ENCODE measurements at places on chromosomes 11 and 22. TPM values are rescaled to one million over a fixed set of nuclear protein-coding genes. Genes with fewer than 3 reads are reported as not detected.
A peak's percentile ranks its signal among the peaks of the same experiment; 100 is the strongest.

- DNase-seq: no peak
These were observed 21.8 kb downstream of the MPPED1 start for GRCh38 chr22:43433451-43434274.

GRCh38 chr11:66969584-66970225 lies 5.4 kb upstream of the C11orf86 start:
- peak; percentile 87 for DNase-seq

ANO9 gene
- not detected for total RNA-seq

DNA sequence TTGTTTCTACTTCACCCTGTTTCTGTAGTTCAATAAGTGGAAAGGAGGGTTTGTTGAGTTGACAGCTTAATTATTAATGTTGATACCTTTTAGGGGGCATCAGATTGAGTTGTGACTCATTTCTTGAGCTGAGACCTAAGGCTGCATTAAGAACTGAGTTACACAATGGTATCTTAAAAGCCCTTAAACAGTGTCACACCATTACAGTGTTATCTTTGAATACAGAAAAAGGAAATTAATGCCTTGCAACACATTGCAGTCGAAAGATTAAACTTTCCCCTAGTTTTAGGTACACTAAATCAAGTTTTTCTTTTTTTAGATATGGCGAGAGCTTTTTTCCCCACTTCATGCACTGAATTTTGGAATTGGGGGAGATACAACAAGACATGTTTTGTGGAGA lies 16.7 kb downstream of the PAFAH1B2 start:
- DNase-seq: no peak

GRCh38 chr11:102868339-102868738 lies 6.4 kb downstream of the MMP12 start:
- DNase-seq: peak; percentile 44

GRCh38 chr11:29272019-29272654 lies 744.7 kb downstream of the KCNA4 start:
- peak; percentile 55 for DNase-seq

- DNase-seq: no peak
These were observed 29.1 kb downstream of the OPCML start for GRCh38 chr11:133503236-133503635.

- DNase-seq: peak; percentile 90
These were observed 38.9 kb upstream of the CSNK2A3 start for GRCh38 chr11:11391796-11392463.

DNA sequence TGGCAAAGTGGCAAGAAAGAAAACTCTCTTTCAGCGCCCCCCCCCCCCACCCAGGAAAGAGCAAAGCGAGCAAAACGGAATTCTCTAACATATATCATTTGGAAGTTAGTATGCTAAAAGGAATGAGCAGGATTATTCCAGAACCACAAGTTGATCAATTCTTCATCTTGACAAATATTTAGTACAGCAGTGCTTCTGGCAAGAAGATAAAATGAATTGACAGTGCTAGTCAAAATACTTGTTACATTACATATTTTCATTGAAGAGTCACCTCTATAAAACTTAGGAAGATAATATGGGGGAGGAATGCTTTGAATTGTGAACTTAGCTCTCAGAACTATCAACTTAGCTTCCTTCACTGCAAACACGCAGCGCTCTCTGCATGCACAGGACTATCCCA lies 377.4 kb downstream of the DYNC2H1 start:
- DNase-seq: peak; percentile 28

SYT13 gene
- total RNA-seq: not detected

DNA sequence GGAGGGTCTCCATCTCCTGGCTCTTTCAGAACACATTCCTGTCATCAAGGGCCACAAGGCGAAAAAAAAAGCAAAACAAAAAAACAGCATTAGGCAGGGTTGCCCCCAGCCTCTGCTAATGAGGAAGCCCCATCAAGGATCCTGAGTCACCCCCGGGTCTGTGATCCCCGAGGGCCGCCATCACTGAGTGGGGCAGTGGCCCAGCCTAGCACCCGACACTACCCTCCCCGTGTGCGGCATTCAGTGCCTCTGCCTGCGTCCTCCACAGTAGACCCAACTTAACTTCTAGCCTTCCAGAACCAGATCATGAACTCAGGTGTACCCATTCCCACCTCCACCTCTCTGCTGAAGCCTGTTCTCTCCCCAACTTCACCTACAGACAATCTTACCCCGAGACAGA lies 6.6 kb upstream of the CDC42EP1 start:
- no peak for DNase-seq

GRCh38 chr22:45804986-45805325 lies 133.3 kb downstream of the ATXN10 start:
- DNase-seq: peak; percentile 98

DNA sequence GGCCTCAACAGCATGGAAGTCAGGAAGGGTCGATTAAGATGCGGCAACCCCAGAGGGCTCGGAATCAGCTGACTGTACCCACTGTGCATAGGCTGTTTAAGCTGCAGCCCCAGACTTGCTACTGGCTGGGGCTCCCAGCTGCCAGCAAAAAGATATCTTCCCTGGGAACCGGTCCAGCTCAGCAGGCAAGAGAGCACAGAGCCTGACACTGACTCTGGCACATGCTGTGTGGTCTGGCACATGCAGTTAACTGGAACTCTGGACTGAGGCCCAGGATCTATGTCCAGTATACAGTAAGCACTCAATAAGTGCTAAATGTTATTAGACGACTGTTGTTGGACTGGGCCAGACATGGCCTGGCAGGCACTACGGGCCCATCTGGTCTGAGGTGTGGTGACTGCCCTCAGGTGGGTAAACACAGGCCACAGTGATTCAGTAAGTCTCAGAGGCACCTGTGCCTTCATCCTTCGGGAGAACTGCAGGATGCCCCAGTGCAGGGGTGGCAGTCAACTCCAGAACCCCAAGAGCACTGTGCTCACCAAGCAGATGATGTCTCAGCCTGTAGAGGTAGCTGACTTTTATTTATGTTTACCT lies 87.6 kb downstream of the LARGE1 start:
- DNase-seq: no peak

GRCh38 chr11:122791836-122792235 lies 46.5 kb upstream of the CRTAM start:
- peak; percentile 78 for DNase-seq

NADSYN1 gene
- total RNA-seq: 70.4 TPM
